ENCODE measurements at places on chromosomes 5 and 9.
A peak's percentile ranks its signal among the peaks of the same experiment; 100 is the strongest.

DNA sequence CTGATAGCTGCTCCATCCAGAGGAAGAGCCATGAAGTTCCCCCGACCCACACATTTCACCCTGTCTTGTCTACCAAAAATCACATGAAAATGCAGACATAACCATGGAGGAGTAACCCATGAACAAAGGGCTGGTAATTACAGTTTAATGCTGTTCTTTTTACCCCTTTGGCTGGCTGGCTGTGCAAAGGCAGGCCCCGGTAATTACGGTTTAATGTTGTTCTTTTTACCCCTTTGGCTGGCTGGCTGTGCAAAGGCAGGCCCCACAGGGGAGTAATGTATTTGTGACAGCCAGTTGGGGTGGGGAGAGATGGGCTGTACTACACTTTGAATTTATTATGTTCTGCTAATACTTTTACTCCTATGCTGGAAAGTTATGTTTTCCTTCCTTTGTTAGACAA, 41.7 kb downstream of the PIK3R1 start:
- no peak for DNase-seq

- no peak for DNase-seq
These were observed 81.4 kb downstream of the COL5A1 start for GRCh38 chr9:134723037-134723436.

DNA sequence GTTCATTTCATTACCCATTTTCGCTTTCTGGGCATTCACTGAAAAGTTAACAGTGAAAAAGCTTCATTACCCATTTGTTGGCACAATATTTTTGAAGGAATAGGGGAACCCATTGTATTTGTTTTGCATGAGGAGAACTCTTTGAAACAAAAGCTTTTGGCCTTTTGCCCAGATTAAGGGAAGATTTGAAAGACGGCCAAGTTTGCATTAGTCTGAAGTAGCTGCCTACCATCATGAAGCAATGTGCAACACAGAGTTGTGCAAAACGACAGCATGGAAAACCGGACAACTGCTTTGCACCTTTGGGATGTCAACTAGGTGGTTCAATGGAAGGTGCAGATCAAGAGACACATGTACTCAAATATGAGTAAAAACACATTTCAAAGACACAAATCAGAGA, 84.9 kb downstream of the TRPM3 start:
- peak; percentile 51 for DNase-seq

DNA sequence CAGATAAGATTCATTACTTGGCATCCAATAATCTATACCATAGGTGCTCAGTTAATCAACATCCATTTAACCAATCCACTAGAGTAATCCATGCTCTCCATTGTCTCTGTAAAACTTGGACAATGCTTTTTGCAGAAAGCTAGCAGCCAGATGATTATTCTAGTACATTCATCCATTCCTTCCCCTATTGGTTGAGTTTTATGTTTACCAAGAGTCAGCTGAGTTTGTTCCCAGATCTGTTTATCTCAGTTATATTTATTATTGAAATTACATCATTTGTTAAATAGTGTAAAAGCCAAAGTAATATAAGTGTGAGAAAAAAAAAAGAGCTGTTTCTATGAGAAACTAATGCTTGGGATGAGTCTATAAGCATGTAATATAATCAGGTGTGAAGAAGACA, 63.3 kb upstream of the TMC1 start:
- no peak for DNase-seq

DNA sequence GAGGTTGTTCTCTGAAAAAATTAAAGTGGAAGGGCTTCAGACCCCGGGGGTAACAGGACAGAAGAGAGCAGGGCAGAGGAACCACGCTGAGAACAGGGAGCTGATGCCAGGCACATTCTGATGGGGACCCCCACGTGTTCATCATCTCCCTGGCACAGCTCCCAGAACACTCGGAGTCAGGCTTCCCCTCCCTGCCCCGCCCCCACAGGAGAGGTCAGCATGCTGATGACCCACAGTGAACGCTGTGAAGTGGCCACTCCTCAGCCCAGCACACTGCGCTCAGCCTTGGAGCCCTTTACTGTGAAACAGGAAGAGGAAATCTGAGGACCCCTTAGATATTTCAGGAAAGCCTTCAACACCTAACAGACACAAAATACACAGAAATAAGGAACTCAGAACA, 16.4 kb downstream of the RETREG1 start:
- DNase-seq, result no peak

DNA sequence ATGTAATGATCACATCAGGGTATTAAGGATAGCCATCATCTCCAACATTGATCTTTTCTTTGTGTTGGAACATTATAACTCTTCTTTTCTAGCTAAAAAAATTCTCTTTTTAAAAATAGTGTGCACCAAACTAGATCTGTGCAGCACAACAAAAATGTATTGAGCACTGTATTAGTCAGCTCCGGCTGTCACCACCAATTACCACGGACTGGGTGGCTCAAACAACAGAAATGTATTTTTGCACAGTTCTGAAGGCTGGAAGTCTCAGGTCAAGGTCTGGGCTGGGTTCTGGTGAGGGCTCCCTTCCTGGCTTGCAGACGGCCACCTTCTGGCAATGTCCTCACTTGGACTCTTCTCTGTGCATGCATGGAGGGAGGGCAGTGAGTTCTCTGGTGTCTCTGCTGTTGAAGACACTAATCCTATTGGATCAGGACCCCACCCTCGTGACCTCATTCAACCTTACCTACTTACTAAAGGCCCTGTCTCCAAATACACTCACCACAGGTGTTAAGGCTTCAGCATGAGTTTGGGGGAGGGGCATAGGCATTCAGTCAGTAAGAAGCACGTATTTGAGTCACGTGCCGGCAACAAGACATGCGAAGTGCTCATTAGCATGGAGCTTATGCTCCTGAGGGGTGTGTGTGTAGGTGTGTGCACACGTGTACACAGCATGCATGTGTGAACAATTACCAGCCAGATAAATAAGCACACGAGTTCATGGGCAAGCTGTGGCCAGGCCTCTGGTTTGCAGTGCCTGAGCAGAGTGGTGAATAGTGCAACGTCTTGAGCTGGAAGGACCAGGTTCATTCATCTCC, 89.4 kb upstream of the SH3PXD2B start:
- DNase-seq, result no peak

DNA sequence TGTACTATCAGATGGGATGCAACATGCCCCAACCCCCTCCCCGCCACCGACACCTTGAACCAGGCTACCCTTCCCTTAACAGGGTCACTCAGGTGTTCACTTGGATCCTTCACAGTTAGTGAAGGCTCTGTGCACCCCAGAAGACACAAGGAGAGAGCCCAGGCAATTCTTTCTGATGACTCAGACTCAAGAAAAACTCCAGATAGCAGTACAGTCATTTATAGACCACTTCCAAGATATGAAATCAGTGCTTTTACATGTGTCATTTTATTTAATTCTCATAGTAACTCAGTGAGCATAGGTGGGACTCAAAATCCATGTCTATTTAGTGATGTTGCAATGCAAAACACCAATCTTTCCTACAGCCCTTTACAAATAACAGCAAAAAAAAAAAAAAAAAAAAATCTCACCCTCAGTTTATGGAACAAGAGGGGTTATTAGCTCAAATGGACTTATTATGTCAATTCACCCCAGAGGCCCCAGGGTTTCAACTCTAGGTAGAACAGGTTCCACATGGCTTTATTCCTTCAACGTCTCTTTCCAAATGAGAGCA, 71.9 kb downstream of the FOXD1 start:
- no peak for DNase-seq

DNA sequence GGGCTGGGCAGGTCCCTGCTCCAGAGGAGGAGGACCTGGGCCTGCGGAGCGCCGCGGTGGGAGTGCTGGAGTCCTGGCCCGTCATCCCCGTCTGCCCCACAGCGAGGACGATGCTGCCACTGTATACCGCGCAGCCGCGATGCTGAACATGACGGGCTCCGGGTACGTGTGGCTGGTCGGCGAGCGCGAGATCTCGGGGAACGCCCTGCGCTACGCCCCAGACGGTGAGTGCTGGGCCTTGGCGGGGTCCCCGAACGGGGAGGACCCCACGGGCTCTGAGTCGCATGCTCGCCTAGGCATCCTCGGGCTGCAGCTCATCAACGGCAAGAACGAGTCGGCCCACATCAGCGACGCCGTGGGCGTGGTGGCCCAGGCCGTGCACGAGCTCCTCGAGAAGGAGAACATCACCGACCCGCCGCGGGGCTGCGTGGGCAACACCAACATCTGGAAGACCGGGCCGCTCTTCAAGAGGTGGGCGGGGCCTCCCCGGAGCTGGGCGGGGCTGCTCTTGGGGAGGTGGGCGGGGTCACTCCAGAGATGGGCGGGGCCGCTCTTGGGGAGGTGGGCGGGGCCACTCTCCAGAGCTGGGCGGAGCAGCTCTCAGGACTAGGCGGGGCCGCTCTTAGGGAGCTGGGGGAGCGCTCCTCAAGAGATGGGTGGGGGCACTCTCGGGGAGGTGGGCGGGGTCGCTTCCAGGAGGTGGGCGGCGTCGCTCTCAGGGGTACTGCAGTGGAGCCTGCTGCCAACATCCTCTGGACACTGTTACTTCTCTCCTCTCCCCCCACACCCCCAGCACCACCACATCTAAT, 13.1 kb downstream of the LRRC26 start:
- DNase-seq, result no peak

All from glomerular endothelial cell (primary cell).